ENCODE measurements at places on chromosomes 13 and 19. TPM values are rescaled to one million over a fixed set of nuclear protein-coding genes. Genes with fewer than 3 reads are reported as not detected.

ZNF563 gene
- total RNA-seq, result 3.1 TPM

MEDAG gene
- total RNA-seq, result 10.3 TPM

LAIR1 gene
- total RNA-seq, result 0.19 TPM

MED26 gene
- 16.6 TPM for total RNA-seq

TSPAN16 gene
- total RNA-seq, result not detected

KCNN4 gene
- total RNA-seq, result 69.5 TPM

CGB3 gene
- total RNA-seq, result not detected

IGFL1 gene
- not detected for total RNA-seq

APC2 gene
- not detected for total RNA-seq

FPR3 gene
- total RNA-seq, result 2.2 TPM

SRRM5 gene
- 0.16 TPM for total RNA-seq

SLC35E1 gene
- 30.7 TPM for total RNA-seq

ADGRE3 gene
- total RNA-seq, result not detected

VSTM1 gene
- total RNA-seq, result not detected

LMTK3 gene
- total RNA-seq, result 5.3 TPM

KIR2DL1 gene
- not detected for total RNA-seq

PPP5C gene
- 63.1 TPM for total RNA-seq

CA11 gene
- total RNA-seq, result 7.3 TPM

C5AR2 gene
- 1.4 TPM for total RNA-seq

PEX11G gene
- total RNA-seq, result 5.2 TPM

TBXA2R gene
- total RNA-seq, result 4.2 TPM

SLC10A2 gene
- total RNA-seq, result not detected

PPP1R13L gene
- total RNA-seq, result 733 TPM

CGB1 gene
- 2.2 TPM for total RNA-seq

FBN3 gene
- total RNA-seq, result 0.04 TPM

PIN1 gene
- 76.2 TPM for total RNA-seq

CEACAM3 gene
- not detected for total RNA-seq

SIGLEC12 gene
- not detected for total RNA-seq

CYP2A7 gene
- not detected for total RNA-seq

GJA3 gene
- 0.52 TPM for total RNA-seq
